ENCODE measurements at places on chromosomes 2 and 18. TPM values are rescaled to one million over a fixed set of nuclear protein-coding genes. Genes with fewer than 3 reads are reported as not detected.

GRCh38 chr18:13628211-13628610 is 98.1 kb downstream of the FAM210A start:
- DNase-seq = no peak

GRCh38 chr18:38752430-38752829 is 1186.8 kb upstream of the CELF4 start:
- DNase-seq = no peak

GRCh38 chr18:30359521-30359920 is 683.0 kb downstream of the DSC3 start:
- DNase-seq = no peak

- no peak for DNase-seq
Observed at GRCh38 chr2:25977768-25978167, 4.5 kb downstream of the KIF3C start.

DNA sequence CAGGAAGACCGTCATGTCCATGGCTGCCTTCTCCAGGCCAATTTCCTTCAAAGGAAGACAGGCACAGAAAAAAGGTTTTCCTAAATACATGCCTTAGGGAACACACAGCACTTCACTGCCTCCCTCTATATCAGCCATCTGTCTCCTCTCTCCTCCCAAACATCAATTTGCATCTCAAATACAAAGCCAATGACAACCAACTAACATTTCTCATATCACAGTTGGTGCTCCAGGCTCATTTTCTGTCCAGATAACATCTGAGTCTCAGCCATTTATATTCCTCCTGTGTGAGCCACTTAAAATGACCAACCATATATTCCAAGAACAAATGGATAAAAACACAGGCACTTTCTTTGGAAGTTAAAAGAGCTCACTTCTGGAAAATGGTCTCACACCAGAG is 62.5 kb upstream of the ACAA2 start:
- no peak for DNase-seq

- no peak for DNase-seq
Observed at GRCh38 chr2:232014681-232015080, 53.2 kb downstream of the DIS3L2 start.

GRCh38 chr18:75261430-75262223 is 51.0 kb downstream of the TSHZ1 start:
- no peak for DNase-seq

DNA sequence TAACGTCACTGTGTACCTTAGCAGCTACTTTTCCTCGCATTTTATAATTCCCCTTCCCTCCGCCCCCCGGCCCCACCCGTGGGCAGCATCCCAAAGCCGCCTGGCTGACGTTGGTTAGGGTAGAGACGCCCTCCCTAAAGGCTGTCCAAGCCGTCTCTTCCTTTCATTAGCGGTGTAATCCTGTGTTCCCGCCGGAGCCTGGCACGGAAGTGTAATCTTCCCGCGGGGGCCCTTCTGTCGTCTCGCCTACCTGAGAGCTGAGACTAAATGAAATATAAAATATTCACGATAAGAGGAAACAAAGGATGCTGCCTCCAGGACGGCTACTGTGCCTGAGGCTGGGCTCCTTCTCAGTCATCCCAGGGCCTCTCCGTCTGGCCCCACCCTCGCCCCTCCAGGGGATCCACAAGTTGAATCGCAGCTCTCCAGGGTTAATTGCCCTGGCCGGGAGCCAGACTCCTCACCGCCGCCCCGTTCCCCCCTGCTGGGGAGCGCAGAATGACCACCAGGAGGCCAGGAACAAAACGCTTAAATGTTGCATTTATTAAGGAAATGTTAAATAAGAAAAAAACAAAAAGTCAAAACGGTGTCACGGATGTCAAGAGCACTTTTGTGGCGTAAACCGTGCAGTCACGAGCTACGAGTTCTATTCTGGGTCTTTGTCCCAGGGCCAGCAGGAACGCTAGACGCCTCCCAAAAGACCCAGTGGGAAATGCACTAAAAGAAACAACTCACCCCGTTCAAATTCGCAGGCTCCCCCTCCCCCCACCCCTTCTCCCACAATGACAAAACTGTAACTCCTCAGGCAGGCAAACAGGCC is 1.5 kb downstream of the RPRM start:
- DNase-seq = no peak

DNA sequence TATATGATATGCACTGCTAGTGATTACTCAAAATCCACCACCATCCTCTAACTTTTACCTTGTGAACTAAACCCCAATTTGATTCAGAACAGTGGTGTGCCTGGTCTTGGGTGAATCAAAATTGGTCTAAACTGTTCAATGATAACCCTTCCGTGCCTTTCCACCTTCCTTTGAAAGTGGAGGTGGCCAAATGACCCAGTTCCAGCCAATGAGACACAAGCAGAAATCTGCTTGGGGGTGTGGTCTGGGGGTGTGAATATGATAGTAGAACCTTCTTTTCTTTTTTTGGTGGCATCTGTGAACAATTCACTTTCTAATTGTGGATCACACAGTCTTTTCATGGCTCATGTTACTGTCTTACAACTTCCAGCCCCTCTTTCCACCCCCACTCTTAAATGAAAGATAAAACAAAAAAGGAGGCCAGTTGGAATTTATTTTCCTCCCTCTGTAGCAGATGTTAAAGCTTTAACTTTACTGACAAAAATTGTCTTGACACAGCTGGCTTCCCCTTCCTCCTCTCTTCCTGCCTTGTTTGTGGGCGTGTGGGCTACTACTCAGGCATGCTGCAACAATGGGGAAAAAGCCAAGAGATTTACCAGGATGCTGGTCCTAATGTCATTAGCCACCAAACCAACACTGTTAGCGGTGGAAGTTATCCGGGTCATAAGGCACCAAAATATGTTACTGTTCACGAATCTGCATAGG is 58.8 kb upstream of the ANKRD44 start:
- DNase-seq = no peak

DNA sequence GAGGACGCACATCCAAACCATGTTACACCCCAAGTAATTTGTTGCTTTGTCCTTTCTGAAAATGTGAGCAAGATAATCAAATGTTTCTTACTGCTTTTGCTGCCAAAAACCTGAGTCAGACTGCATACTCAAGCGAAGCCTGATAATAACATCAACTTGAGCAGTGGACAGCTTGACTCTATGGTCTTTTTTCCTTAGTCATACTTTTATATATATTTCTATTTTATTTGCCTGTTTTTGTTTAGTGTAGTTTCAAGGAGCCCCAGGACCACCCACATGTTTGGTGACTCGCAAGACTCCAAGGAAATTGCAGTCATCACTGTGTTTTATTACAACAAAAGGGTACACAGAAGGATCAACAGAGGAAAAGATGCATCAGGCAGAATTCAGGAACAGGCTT is 688.4 kb upstream of the PIK3C3 start:
- DNase-seq = no peak

GRCh38 chr2:28152585-28153280 is 239.9 kb upstream of the FOSL2 start:
- no peak for DNase-seq

DNA sequence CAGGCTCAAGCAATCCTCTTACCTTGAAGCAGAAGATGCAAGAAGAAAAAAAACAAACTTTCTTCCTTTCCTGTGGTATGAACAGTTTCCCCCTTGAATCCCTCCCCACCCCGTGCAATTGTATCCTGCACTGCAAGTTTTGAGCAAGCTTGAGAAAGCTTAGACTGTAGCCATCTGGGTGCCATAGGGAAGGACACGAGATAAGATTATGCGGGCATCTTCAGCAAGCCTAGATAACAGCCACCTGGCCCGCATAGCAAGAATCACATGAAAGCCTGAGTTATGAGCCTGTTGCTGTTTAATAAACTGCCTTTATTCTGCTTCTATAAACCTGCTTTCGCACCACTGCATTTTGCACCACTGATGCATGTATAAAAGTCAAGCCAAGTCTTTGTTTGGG is 27.3 kb upstream of the CDCA7 start:
- DNase-seq = no peak

- DNase-seq = no peak
Observed at GRCh38 chr2:54585136-54585733, 129.1 kb downstream of the SPTBN1 start.

- DNase-seq = no peak
Observed at GRCh38 chr2:191171708-191172355, 21.0 kb upstream of the STAT4 start.

DNA sequence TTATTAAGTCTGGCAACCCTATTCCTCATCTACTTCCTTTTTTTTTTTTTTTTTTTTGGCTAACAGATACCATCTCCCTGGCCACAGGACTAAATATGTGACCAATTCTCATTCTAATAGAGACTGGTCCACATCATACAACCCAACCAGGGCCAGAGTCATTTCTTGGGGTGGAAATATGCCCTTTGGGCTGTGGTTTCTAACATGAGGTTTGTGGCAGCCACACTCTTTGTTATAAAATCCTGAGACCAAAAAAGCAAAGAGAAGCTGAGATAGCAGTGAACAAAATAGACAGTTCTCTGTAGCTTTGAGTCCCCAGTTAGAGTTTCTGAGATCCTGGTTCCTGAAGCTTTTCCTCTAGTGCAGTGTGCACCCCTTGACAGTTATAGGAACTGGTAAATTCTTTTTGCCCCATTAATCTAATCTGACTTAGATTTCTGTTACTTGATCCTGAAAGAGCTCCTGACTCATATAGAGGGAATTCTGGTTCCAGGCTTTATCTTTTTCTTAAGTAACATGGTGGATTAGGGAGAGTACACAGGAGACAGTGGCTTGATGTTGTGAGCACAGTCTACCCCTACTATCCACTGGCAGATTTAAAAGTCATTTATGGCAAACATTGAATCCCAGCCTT is 86.8 kb downstream of the MAIP1 start:
- no peak for DNase-seq

GRCh38 chr2:66790651-66791181 is 355.8 kb downstream of the MEIS1 start:
- DNase-seq = no peak

DNA sequence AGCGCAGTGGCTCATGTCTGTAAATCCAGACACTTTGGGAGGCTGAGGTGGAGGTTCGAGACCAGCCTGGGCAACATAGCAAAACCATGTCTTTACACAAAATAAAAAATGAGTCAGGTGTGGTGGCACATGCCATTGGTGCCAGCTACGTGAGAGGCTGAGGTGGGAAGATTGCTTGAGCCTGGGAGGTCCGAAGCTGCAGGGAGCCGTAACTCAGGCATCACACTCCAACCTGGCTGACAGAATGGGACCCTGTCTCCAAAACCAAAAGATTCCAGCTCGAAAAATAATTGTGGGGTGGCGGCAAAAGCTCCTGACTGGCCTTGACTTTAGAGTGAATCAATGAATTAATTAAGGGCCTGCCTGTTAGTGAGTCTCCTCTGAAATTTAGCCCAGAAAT is 1.2 kb upstream of the ALPP start:
- DNase-seq = no peak

GRCh38 chr2:217746808-217747207 is 256.0 kb downstream of the TNS1 start:
- no peak for DNase-seq

GRCh38 chr18:8257851-8258434 is 351.3 kb upstream of the RAB12 start:
- no peak for DNase-seq

GRCh38 chr2:229914171-229914570 is 7.6 kb downstream of the TRIP12 start:
- no peak for DNase-seq

- DNase-seq = no peak
Observed at GRCh38 chr2:228374741-228375140, 193.3 kb upstream of the SPHKAP start.

DNA sequence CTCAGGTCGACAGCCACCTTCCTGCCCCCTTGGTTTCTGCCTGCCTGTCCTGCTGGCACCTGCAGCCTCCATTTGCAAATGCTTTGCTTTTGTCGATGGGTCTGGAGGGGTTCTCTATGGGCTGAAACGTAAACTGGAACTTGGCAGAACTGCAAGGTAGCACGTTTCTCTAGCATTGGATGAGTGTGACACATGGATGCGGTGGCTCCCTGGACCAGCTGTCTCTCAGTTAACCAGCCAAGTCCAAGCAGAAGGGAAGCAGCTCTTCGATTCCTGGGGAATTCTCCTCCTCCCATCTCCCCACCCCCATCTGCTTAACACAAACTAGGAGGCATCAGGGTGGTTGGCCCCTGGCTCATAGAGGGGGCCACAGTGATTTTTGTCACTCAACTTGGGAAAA is 57.3 kb downstream of the ITGB1BP1 start:
- no peak for DNase-seq

GRCh38 chr2:59871830-59872229 is 681.6 kb downstream of the BCL11A start:
- no peak for DNase-seq

GRCh38 chr18:9855681-9856080 is 30.1 kb upstream of the TXNDC2 start:
- no peak for DNase-seq

- DNase-seq = no peak
Observed at GRCh38 chr2:174678395-174678794, 80.8 kb upstream of the WIPF1 start.

- no peak for DNase-seq
Observed at GRCh38 chr2:36486521-36487044, 111.4 kb downstream of the FEZ2 start.

DNA sequence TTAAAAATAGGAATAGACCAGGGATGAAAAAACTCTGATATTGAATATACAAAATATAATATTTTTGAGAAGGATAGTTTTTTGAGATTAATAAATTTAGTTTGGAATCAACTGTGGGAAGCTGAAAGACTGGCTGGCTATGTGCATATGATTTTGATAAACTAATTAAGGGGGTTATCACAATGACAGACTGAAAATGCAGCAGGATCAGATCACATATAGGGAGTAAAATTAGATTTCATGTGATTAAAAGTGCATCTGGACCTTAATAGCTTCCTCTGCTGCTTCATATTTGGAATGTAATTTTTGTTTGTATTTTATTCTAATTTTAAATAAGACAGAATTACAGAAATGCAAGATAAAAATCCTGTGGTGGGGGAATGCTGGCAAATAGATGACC is 111.7 kb downstream of the CCDC102B start:
- DNase-seq = no peak

DNA sequence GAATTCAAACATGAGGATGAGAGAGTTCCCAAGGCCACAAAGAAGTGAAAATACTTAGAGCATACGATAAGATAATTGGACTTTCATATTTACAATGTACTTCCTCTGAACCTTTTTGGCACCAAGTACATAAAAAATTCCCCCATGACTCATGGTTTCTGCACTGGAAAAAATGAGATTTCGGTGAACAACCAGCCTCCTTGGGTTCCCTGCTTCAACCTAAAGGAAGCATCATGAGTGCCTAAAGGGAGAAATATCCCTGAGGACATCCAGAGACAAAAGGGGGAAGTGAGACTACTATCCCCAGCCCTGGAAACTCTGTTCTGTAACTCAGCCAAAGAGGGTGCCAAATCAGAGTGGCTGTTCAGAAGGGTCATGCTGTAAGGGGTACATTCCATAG is 562.7 kb upstream of the SLC39A10 start:
- DNase-seq = no peak

GRCh38 chr18:44709307-44710126 is 28.8 kb downstream of the SETBP1 start:
- DNase-seq = no peak

Gene TMEM163
- total RNA-seq = 4.9 TPM

Gene KLHL41
- 165 TPM for total RNA-seq

Gene TMEM17
- total RNA-seq = 1.8 TPM

Gene TRABD2A
- 0.29 TPM for total RNA-seq

Gene ITGB6
- 1.8 TPM for total RNA-seq

Gene TUBA3D
- 2.3 TPM for total RNA-seq

Gene RFX8
- 0.53 TPM for total RNA-seq

Gene SP140
- total RNA-seq = 1.4 TPM

Gene IL1A
- total RNA-seq = not detected

Gene ABCG8
- total RNA-seq = not detected

Gene TXNDC2
- not detected for total RNA-seq

Gene REG1B
- total RNA-seq = not detected

Gene TACR1
- total RNA-seq = 0.11 TPM

Gene CCL20
- total RNA-seq = not detected

All from right cardiac atrium (tissue), 5 donors.